DMS53 (cell line): ENCODE measurements at places on chromosomes 2 and 18.

GRCh38 chr18:39938676-39939608 is 2016.1 kb upstream of the PIK3C3 start:
- no peak for DNase-seq

- no peak for DNase-seq
These were observed 120.8 kb downstream of the FAM168B start for GRCh38 chr2:130972410-130972809.

DNA sequence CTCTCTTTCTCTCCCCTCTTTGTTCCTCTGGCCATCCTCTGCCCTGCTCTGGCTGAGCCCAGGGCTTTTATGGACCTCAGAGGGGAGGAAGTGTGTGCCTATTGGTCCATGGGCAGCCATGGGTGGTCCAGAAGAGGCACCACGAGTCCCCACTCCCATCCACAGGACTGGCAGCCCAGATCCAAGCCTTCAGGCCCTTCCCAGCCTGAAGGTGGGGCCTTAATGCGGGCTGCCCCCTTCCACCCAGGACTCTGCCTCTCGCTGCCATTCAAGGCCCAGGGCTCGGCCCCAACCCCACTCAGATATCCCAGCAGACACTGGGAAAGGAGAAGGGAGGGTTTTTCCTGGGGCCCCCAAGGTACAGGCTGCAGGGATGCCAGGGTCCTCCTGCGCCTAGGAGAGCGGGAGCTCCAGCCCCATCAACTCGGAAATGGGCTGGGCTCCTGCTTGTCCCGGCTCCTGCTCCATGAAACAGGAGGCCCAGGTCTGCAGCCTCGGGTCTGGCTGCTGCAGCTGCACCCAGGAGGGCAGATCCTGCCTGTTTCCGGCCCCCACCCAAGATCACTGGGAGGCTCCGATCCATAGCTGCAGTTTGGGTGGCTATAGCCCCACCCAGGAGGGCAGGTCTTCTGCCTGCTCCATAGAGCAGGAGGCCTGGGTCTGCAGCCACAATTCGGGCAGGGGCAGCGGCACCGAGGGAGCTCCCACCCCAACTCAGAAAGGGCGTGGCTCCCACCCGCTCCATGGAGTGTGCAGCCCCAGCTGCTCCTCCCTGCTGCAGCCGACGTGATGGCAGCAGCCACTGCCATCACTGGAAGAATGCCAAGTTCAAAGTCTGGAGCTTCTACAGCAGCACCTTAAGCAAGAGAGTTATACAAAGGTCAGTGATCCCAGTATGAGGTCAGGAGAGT is 116.6 kb upstream of the RBBP8 start:
- DNase-seq = no peak

DNA sequence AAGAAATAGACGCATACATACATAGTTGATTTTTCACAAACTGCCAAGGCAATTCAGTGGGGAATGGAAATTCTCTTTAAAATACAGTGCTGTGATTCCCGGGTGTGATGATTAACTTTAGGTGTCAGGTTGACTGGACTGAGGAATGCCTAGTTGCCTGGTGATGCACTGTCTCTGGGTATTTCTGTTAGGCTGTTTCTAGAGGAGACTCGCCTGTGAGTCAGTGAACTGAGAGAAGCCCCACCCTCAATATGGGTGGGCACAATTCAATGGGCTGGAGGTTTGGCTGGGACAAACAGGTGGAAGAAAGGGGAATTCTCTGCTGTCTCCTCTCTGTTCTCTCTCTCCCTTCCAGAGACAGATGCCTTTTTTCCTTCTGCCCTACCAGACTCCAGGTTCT is 187.6 kb downstream of the ARHGAP28 start:
- no peak for DNase-seq

GRCh38 chr2:236113948-236114347 is 54.2 kb downstream of the GBX2 start:
- no peak for DNase-seq

DNA sequence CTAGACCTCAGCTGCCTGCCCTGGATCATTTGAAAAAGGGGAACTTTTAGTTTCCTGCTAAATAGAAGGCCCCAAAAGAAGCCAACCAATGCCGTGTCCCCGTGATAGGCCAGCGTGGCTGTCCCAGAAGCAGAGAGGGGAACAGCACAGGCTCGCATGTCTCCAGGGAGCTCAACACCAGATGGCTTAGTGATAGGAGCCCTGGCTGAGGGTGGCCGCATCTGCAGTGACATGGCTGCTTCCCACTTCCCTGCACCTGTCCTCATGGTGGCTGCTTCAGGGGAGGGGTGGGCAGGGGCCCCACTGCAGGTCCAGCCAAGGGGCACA is 79.6 kb downstream of the MBP start:
- no peak for DNase-seq

DNA sequence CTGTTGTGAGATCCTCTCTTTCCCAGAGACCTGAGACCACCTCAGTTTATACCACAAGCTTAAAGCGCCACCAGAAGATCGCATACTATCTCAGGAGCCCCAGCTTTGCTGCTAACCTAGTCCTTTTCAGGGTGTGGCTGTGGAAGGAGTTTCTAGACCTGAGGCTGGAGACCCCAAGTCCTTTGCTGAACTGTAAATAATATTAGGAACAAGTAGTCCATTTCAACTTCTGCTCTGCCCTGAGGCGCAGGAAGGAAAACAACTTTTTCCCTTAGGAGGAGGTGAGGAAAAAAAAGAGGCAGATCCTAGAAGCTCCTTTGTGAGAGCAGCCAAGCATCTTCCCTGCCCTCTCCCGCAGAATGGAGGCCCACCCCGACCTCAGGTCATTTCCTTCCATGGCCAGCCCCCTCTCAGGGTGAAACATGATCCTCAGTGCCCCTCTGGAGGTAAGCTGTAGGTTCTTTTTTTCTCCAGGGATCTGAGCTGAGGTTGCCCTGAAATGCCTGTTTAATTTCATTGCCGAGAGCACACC is 122.8 kb upstream of the LGALSL start:
- DNase-seq = peak; percentile 64

DNA sequence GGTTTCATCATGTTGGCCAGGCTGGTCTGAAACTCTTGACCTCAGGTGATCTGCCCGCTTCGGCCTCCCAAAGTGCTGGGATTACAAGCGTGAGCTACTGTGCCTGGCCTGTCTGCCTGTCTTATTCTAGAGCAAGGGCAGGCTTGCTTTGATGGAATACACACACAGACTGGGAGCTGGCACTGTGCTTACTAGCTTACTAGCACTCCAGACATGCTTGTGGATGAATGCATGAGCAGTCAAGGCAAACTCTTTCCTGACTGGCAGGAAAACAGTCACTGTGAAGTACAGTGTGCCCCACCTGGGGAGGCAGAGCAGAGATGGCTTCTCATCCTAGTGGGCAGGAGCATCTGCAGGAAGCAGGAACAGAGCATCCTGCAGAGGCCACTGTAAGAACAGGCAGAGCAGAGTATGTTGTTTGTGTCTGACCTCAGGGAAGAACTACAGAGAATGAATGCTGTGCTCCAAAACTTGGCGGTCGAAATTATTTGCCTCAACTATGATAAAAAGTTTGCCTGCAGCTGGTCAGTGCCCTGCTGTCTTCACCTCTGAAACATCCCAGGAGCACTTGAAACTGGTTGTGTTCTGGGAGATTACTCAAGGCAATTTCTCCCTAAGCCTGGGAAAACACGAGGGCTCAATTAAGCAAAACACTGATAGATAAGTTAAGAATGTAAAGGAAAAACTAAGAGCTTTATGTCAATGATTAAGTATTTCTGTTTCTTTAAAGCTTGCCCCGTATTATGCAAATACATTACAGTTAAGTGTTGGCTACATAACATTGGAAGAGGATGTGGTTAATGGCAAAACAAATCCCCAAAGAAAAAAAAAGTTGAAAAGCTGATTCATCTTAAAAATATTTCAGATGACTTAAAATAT is 102.4 kb downstream of the VAPA start:
- DNase-seq = peak; percentile 88
